ENCODE measurements at places on chromosomes 16 and 17. TPM values are rescaled to one million over a fixed set of nuclear protein-coding genes. Genes with fewer than 3 reads are reported as not detected.
A peak's percentile ranks its signal among the peaks of the same experiment; 100 is the strongest.

DNA sequence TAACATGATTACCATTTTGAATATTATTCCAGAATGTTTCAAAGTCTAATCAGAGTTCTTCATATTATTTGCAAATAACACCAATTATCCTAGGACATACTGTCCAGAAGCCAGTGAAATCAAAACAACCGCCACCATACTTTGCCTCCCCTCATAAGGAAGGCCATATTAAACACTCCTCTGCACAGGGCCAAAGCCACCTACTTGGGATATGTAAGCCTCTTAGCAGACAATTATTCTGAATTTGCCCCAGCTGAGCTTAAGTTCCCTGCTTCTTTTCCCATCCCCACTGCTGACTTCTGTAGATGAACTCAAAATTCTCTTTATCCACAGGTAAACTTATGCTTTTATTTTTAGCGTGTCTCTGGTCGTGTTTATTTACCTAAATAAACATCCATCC, 374.0 kb downstream of the KIF2B start:
- DNase-seq: no peak

DNA sequence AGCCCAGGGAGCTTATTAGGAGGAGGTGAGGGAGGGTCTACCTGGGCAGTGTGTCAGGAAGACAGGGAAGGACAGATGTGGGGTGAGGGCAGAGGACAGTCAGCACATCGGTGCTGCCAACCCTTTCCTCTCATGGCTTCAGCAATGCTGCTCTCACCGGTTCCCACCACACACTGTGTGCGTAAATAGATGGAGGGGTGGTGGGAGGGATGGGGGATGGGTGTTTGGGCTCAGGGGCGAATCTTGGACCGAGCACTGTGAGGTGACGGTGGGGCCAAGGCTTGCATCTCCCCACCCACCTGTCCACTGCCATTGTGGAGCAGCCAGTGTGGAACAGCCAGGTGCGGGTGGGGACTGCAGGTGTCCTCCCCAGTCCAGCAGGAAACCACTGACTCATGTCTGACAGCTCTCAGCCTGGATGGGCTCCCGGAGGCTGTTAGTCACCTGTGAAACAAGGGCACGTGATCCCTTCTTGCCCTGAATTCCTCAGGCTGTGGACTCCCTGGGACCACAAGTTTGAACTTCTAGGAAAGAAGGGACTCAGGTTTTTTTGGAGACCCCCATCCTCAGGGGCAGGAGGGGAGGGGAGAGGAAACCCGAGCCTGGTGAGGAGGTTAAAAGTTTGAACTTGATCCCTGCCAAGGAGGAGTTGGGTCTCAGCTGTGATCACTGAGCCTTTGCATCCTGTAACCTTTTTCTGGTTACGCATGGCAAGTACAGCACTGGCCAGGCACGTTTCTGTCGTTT, 42.7 kb upstream of the SMPD3 start:
- DNase-seq: peak; percentile 88

GRCh38 chr17:13030459-13031300, 12.9 kb upstream of the ELAC2 start:
- peak; percentile 36 for DNase-seq

- DNase-seq: no peak
These were observed 248.9 kb upstream of the FOXF1 start for GRCh38 chr16:86261379-86261778.

DNA sequence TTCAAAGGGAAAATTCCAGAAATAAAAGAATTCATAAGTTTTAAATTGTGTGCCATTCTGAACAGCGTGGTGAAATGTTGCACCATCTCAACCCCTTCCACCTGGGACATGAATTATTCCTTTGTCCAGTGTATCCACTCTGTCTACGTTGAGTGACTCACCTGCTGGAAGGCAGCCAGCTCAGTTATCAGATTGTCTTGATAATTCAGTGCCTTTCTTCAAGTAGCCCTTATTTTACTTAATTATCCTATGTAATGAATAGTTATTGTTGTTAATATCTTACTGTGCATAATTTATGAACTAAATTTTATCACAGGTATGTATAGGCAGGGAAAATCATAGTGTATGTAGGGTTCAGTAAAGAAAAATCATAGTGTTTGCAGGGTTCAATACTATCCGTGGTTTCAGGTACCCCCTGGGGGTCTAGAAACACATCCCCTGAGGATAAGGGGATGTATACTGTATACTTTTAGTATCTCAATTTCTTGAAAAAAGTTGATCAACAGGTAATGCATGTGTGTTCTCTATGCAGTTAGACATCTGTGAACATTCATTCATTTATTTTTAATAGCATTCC, 7.7 kb upstream of the PCTP start:
- DNase-seq: peak; percentile 90

DNA sequence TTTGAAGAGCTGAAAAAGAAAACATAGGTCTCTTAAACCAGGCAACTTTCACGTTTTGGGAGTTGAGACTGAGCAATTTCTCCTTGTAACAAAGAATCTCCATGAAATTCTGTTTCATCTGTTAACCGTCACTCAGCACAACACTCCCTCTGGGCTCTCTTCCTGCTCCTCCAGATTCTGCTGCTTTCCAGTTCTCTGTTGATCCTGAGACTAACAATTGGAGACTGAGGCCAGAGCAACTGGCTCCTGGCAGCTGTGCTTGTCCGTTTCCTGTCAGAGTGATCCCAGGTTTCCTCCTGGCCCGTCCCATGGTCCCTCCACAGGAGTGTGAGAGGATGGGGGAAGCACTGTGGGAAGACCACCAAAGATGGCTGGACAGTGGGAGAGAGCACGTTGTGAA, 32.5 kb downstream of the IST1 start:
- DNase-seq: no peak

DNA sequence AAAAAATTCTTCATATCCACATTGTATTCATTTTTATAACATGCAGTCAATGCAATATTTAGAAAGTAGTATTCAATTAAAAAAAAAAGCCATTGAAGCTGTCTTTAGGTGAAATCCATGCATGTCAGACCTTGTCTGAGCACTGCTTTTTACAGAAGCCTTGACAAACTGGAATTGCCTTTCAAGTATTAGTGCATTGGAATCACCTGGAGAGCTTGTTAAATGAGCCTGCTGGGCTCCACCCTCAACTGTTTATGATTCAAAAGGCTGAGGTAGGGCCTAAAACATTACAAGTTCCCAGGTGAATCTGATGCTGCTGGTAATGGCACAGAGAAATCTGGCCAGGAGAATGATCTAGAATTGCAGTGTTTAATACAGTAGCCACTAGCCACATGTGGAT, 85.8 kb downstream of the HIC1 start:
- DNase-seq: no peak

- no peak for DNase-seq
These were observed 60.4 kb downstream of the HS3ST2 start for GRCh38 chr16:22874394-22874793.

GRCh38 chr17:19017804-19018599, 13.4 kb upstream of the FAM83G start:
- DNase-seq: no peak

GRCh38 chr16:57759541-57760356, 24.2 kb downstream of the KATNB1 start:
- DNase-seq: no peak

DNA sequence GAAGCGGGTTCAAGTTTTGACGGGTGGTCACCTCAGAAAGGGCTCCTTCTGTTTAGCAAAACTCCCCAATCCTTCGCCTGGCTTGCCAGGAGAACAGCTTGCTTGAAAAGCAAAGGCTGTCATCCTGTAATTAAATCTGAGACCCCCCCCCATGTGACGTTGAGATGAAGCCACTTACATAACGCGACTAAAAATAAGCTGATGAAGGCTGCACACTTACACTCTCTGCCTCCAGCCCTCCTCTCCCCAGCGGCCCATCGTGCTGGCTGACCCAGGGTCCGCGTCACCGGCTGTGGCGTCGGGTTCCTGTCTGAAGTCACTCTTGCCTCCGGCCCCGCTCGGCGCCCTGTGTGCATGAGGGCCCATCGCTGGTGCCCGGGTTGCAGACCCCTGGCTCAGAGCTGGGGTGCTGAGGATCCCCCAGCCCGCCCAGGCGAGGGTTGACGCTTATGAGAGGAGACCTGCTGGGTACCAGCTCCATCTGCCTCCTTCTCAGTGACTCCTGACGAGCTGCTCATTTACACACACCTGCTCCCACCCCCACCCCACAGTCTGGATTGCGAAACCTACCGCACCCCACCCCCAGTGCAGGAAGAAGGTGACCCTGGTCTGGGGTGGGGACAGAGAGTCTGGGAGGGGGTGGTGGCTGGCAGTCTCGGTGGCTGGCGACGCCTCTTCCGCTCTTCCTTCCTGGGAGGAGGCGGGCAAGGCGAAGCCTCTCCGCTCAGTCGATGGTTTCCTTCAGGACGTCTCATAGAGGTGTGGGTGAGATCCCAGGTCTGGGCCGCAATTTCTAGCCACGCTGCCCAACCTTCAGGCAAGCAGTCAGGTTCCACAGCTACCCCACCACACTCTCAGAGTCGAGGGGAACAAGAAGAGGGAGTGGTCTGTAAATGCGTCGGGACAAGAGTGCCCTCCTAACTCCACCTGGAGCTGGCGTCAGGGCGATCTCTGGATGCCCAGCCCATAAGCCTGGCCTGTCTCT, 3.1 kb upstream of the BAIAP2 start:
- DNase-seq: no peak

- DNase-seq: peak; percentile 70
These were observed 7.8 kb downstream of the RARA start for GRCh38 chr17:40316571-40317344.

GRCh38 chr17:76968707-76969597, 100.7 kb downstream of the MGAT5B start:
- DNase-seq: peak; percentile 23

DNA sequence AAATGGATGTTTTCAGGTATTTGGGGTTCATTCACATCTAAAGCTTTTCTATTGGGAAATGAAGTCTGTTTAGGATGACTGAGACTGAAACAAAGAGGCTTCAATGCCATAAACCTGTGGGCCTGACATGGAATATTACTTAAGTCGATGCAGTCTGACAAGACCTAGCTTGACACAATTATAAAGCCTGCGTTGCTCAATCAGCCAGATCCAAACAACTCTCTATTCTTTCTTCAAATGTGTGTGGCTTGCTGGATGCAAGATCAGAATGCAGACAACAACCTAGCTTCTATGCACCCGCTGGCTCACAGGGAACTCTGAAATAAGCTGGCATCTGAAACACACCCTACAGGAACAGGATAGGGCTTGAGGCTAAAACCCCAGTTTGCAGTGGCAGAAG, 40.0 kb downstream of the RFFL start:
- no peak for DNase-seq

GRCh38 chr17:828761-829160, 46.6 kb downstream of the MRM3 start:
- DNase-seq: no peak

DNA sequence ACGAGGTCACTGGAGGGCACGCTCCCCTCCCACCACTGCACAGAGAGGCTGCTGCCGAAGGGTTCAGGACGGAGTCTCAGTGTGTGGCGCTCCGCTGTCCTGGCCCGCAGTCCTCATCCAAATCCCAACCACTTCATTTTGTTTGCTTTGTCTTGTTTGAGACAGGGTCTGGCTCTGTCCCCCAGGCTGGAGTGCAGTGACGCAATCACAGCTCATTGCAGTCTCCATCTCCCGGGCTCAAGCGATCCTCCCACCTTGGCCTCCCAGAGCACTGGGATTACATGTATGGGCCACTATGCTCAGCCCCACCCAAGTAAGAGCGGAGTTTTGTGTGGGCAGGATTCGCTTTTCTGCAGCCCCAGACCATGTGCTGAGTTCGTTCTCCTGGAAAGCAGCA, 12.7 kb downstream of the UNKL start:
- DNase-seq: no peak

- DNase-seq: no peak
These were observed 12.2 kb downstream of the ADAP2 start for GRCh38 chr17:30933966-30934365.

- DNase-seq: no peak
These were observed 39.1 kb downstream of the CENPV start for GRCh38 chr17:16314189-16314588.

DNA sequence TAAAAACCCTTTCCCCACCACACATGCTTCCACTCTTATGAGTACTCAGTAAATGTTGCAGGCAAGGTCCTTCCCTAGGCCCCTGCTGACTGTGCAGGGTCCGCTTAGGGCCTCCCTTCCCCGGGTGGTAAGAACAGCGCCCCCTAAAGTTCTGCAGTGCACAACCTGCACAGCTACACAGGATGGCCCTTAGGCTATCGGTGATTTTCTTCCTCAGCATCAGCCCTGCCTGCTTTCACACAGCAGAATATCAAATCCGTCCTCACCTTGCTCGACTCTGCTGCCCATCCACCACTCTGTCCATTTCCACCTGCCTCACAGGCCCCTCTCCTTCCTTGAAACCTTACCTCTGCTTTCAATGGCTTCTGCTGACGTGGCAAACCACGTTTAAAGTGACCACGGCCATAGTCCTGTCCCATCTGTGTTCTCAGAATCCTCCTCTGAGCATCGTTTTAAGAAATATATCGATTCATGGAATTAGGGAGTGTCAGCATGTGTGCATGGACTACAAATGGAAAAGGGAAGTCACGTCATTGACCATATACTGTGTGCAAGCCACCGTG, 51.4 kb upstream of the TMEM132E start:
- no peak for DNase-seq

DNA sequence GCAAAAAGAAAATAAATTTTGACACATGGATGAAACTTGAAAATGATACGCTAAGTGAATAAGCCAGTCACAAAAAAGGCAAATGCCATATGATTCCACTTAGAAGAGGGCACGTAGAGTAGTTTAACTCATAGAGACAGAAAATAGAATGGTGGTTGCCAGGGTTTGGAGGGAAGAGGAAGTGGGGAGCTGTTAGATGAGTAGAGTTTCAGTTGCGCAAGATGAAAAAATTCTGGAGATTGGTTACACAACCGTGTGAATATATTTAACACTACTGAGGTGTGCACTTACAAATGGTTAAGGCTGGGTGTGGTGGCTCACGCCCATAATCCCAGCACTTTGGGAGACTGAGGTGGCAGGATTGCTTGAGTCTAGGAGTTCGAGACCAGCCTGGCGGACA, 93.4 kb upstream of the TMEM132E start:
- DNase-seq: no peak

DNA sequence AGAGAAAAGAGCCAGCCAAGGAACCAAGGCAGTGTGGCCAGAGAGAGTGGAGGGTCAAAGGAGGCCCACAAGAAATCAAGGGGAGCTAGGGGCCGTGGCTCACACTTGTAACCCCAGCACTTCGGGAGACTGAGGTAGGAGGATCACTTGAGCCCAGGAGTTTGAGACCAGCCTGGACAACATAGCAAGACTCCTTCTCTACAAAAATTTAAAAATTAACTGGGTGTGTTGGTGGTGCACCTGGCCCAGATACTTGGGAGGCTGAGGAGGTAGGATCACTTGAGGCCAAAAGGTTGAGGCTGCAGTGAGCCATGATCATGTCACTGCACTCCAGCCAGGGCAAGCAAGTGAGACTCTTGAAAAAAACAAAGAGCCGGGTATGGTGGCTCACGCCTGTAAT, 18.9 kb upstream of the TFAP4 start:
- no peak for DNase-seq

- no peak for DNase-seq
These were observed 1.7 kb upstream of the TAF15 start for GRCh38 chr17:35807371-35808144.

GRCh38 chr17:37571674-37572073, 37.5 kb downstream of the SYNRG start:
- DNase-seq: no peak

The BOLA2 gene
- total RNA-seq: 4.3 TPM

The ZSCAN10 gene
- 0.37 TPM for total RNA-seq

The IL21R gene
- 1.2 TPM for total RNA-seq

The ANKFN1 gene
- total RNA-seq: 1.3 TPM

The SCIMP gene
- 4.9 TPM for total RNA-seq

The PLA2G10 gene
- total RNA-seq: 7.0 TPM

The ABCA8 gene
- total RNA-seq: 19.2 TPM

The CD300H gene
- total RNA-seq: not detected

The WSCD1 gene
- total RNA-seq: 2.6 TPM

The NSRP1 gene
- 23.1 TPM for total RNA-seq
